Stimulated activated CD4-positive, alpha-beta T cell treated with anti-CD3 and anti-CD28 coated beads, Interleukin-12 subunit alpha, Interleukin-12 subunit beta, amount 100 ng/mL, for 4 hours (primary cell): ENCODE measurements at places on chromosomes 2 and 18.
A peak's percentile ranks its signal among the peaks of the same experiment; 100 is the strongest.

- no peak for DNase-seq
Observed at GRCh38 chr2:161576421-161576820, 47.8 kb upstream of the SLC4A10 start.

DNA sequence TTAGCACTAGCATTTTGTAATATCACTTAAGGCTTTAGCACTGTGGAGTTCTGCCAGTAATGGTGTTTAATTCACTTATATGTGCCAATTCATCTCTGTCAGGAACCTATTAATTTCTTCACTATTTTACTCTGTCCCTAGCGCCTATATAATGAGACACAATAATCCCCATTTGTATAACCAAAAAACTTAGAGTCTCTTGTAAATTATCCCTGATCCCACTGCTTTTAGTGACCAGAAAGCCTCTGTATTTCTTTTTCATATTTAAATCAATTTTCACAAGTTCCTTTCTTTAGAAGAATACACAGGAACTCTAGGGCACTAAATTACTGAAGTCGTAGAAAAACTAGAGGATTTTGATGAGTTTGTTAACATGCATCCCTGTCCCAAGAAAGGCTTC, 242.7 kb upstream of the NRP2 start:
- no peak for DNase-seq

- DNase-seq, result peak; percentile 55
Observed at GRCh38 chr2:136118819-136119716, 1.1 kb upstream of the CXCR4 start.

DNA sequence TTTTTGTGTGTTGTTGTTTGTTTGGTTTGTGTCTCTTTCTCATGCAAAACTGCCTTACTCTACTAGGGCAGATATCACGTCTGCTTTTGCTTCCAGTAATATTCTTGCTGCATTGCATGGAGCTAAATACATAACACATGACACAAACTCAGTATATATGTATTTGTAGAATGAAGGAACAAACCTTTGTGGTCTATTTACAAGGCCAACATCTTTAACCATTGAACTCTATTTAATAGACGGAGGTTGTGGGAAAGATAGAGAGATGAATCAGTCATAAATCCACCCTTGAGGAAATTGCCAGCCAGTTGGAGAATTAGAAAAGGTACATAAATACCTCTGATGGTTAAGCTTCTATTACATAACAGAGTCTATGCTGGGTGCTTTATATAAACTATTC, 26.0 kb upstream of the IL1RL1 start:
- DNase-seq, result no peak

DNA sequence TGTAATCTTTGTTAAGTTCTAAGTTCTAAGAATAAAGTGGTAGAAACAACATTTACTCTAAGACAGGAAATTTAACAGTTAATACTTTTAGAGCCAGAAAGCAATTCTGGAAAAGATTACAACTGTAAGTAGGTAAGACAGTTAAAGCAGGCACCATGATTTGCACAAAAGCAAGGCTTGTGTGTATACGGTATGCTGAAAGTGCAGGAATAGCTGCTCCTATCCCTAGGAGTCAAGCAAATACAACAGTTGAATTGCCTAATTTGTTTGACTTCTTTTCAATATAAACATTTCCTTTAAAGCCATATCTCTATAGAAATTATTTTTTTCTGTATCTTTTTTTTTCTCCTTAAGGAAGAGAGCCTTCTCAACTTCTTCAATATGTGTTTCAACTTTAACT, 116.4 kb downstream of the KCNJ3 start:
- no peak for DNase-seq

DNA sequence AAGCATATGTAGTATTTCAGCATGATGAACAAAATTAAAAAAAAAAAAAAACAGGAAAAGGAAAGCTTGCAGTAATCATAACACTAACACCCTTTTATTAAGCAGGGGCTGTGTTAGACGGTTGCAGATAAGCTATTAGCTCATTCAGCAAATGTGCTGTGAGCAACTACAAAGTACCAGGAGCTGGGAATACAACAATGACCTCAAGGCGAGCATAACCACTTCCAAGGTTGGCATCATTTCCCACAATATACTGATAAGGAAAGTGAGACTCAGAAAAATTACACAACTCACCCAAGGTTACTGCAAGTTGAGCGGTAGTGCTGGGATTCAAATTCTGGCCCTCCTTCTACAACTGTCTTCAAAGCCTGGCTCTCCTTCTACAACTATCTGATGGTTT, 38.2 kb upstream of the ACTR3 start:
- DNase-seq, result no peak

DNA sequence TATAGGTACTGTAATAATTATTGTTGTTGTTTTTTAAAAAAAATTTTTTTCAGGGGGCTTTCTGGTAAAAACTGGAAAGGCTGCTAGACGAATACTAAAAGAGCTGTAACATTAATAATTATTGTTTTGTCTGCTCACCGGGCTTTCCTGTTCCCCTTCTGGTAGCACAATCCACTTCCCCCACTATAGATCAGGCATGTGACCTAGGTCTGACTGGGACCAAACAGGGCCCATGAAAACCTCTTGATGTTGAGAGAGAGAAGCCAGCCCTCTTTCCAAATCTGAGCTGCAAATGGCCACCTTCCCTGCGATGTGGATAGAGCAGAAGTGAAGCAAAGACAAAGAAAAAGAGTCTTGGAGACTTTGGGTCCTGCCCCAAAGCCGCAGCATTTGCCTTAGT, 23.4 kb downstream of the SH2D6 start:
- no peak for DNase-seq

- no peak for DNase-seq
Observed at GRCh38 chr2:138777996-138778395, 2.2 kb downstream of the NXPH2 start.
